ENCODE measurements at places on chromosomes 5 and 9.

DNA sequence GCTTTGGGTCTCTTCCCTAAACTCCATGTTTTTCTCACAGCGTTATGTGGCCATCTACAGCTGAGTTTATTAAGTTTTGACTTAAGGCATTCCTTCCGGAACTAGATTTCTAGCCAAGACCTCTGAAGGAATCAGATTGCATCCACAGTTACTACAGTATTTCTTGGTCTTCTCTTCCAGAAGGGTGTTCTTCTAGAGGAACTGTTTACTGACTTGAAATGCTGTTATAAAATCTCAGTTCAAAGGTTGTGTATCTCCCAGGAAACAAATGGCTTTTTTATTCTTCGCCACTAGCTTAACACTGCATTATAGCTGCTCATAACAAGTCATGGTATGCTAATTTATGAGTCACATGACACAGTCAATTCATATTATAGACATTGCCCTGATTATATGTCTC is 55.3 kb upstream of the RAD23B start:
- no peak for DNase-seq

GRCh38 chr5:11511878-11512277 is 392.4 kb downstream of the CTNND2 start:
- DNase-seq: no peak

GRCh38 chr5:58080573-58080972 is 379.3 kb downstream of the PLK2 start:
- no peak for DNase-seq

- DNase-seq: no peak
Measured at GRCh38 chr5:108334225-108334624, 47.7 kb downstream of the FBXL17 start.

- no peak for DNase-seq
Measured at GRCh38 chr9:104921067-104921741, 6.8 kb downstream of the ABCA1 start.

DNA sequence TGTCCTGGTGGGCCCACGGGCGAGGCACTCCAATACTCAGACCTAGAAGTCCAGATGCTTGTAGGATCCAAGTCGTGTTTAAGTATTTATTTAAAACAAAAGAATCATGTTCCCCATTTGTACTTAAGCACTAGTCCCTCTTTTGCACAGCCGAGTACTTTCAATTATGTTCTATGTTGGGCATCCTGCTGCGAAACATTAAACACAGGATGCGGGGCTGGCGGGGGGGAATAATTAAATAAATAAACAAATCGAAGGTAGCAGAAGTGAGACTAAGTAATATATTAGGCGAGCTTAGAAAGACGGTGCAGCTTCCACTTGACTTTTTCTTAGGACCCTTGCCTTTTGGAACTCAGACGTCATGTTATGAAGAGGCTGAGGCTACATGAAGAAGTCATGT is 1129.2 kb upstream of the ACO1 start:
- DNase-seq: no peak
